ENCODE measurements at places on chromosomes 5 and 9.

DNA sequence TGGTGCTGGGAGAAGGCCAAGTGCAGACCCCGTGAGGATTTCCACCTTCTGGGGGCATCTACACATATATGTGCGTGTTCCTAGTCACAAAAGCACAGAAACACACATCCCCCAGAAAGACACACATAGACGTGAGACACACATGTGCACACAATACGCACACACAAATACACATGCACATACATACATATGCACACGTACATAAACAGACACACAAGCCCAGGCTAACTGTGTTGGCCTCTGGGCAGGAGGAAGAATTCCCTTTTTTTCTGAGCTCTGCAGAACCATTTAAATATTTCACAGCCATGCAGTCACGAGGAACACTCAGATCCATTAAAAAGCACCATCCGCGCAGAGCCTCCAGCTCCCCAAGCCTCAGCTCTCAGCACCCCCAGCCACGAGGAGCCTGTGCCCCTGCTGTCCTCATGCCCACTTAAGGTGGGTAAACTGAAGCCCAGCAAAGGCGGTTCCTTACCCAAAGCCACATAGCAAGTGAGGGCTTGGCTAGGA, 5.3 kb downstream of the NINJ1 start:
- no peak for DNase-seq

GRCh38 chr9:133569891-133570690, 35.6 kb downstream of the ADAMTSL2 start:
- DNase-seq, result no peak

DNA sequence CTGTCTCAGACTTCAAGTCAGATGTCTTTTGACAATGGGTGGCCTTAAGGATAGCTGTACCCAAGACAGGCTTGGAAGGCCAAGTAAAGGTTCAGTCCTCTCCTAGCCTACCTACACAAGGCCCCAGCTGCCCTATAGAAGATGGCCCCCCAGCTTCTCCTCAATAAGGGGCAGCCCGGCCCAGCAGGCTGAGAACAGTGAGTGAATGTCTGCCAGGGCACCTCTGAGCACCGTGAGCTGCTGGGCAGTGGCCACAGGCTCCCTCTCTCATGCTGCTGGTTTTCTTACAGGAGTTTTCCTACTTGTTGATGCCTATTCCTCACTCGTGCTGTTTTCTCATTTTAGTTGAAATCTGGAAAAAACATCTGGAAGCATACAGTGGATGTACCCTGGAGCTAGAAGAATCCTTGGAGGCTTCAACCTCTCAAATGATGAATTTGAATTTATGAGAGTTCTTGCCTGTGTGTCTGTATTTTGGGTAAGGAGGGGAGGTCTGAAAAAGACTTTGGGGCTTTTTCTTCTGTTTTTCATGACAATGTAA, 40.1 kb downstream of the SECISBP2 start:
- no peak for DNase-seq

DNA sequence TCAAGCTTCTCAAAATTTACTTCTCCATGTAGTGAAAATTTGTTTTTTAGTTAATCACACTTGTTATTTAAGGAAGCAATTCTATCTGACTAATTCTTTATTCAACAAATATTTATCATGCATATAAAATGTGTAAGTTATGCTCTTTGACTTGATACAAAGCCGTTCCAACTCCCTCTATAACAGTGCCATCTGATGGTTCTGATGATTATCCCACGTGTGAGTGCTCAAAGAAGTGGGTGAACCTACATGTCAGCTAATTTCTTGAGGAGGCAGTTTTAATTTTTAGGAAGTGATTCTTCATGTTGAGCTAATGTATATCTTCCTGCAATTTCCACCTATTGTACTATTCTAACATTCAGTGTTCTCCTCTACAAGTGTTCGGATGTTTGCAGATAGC, 88.8 kb upstream of the BRINP1 start:
- no peak for DNase-seq

DNA sequence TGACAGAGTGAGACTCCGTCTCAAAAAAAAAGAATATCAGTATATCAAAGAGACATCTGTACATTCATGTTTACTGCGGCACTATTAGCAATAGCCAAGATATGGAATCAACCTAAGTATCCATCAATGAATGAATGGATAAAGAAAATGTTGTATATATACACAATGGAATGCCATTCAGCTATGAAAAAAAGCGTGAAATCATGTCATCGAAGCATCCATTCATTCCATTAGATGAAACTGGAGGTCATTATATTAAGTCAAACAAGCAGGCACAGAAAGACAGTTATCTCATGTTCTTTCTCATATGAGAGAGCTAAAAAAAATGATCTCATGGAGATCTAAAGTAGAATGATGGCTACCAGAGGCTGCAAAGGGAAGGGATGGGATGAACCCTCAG, 180.9 kb upstream of the TLX3 start:
- no peak for DNase-seq

DNA sequence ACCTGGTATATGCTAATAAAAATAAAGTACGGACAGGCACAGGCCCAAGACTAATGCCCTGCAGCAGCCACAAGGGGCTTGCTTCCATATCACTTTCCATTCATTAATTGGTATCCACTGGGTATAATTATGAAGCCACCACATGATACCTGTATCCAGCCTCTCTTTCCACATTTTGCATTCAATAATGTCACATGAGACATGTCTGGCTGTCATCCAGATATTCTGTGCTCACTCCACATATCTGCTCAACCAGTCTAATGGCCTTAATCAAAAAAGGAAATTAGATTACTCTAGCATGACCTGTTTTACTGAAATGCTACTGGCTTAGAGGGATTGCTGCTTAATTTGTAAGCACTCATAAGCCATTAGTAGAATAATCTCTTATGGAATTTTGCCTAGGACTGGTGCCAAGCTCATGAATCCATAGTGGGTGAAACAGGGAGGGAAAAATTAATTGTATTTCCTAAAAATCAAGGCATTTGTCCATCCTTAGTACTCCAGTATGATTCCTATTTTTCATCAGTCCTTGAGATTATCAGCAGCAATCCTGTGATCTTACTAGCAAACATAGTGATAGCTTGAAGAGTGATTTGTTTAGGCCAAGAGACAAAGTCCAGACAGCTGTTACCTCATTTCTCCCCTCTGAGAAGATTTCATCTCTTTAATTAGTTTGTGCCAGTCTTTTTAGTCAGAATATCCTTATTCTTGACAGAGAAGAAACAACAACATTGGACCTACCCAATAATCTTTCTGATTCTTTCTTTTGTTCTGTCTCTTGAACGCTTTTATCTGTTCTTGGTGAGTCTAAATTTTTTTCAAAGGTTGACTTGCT, 119.2 kb upstream of the ABCA1 start:
- no peak for DNase-seq

DNA sequence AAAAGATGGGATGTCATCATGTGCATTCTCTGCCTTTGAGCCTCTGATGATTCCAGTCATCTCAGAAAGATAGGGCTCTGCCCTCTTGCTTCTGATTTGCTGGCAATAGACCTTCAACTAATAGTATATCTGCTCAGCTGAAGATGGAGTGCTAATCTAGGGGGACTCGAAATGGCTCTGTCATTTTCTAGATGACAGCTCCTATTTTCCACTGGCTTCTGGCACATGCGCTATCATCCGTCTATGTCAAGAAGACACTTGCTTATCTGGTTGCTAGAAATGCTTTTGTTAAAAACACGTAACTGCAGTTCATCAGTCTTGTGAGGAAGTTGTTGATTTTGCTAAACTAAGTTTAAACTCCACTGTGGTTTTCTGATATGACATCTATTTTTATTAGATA, 265.5 kb upstream of the ZNF608 start:
- no peak for DNase-seq

DNA sequence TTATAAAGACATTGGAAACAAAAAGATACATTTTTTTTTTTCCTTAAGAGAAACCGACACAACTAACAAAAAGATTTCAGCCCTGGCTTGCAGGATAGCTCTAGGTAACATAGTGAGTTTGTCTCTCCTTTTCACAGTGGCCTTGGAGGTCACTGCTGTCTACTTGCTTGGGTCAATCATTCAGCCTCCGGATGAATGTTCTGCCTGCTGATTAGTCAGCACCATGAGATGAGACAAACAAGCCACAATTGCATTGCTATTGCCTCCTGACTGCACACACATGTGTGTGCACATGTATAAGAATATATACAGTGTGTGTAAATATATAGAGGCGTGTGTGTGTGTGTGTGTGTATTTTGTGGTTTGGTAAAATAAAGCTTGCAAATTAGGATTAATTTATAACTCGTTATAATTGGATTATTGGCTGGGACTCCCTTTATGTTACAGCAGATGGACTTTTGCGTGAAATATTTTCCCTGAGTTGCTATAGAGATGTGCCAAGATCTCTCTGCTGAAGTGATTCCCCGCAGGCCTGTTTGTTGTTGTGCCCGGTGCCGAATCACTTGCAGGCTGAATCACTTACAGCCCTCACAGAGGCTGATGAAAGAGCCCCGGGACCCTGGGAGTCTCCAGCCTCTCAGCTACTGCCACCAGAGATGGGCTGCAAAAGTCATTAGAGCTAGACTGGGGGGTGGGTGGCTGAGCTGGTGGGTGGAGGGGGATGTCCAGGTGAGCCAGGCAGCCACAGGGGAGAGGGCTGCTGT, 161.2 kb downstream of the FGF18 start:
- DNase-seq, result no peak

DNA sequence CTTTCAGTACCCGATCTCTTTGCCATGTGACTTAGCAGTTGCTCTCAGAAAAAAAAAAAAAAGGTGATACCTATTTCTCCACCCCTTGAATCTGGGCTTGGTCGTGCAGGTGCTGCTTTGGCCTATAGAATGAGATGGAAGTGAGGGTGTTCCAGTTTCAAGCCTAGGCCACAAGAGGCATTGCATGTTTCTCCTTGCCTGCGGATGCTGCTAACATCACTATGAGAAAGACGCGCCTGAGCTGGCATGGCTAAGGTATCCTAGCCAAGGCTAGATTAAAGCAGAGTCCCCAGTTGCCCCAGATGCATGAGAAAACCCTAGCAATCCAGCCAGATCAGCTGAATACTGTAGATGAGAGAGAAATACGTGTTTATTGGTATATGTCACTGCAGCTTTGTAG, 14.7 kb upstream of the CSF1R start:
- DNase-seq, result no peak

GRCh38 chr5:172630986-172631385, 10.1 kb upstream of the NEURL1B start:
- no peak for DNase-seq

- no peak for DNase-seq
These were observed 1676.0 kb upstream of the NUDT12 start for GRCh38 chr5:105238561-105238960.

DNA sequence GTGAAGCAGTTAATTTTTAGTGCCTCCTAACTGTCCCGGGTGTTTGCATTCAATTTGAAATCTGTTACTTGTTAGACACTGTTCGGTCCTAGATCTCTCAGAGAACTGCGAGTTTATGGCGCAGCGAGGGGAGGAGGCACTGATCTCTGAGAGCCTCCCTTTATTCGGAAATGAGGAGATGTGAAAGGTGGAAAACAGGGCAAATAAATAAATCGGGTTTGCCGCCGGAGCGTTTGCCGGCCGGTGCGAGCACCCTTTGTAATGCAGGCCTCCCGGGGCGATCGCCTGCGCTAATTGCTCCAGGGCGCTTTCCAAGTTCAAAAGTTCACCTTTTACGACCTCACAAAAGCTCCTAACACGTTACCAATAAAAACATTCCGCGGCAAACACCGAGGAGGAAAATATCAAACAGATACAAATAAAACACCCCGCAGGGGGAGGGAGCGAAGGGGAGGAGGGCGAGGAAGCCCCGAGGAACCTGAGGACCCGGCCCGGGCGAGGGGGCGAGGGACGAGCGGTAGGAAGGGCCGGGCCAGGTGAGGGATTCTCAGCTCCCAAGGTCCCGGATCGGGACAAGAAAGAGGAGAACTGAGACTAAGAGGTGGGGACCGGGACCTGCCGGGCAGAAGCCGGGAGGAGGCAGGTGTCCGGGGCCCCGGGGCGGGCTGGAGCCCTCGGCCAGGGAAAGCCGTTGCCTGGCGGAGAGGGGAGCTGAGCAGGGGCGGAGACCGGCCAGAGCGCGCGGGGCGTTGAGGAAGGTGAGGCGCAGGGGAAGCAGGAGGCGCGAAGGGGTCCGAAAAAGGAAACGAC, 1.4 kb downstream of the NR6A1 start:
- DNase-seq, result no peak

- DNase-seq, result no peak
These were observed 343.4 kb downstream of the ARHGEF28 start for GRCh38 chr5:73969195-73970036.

DNA sequence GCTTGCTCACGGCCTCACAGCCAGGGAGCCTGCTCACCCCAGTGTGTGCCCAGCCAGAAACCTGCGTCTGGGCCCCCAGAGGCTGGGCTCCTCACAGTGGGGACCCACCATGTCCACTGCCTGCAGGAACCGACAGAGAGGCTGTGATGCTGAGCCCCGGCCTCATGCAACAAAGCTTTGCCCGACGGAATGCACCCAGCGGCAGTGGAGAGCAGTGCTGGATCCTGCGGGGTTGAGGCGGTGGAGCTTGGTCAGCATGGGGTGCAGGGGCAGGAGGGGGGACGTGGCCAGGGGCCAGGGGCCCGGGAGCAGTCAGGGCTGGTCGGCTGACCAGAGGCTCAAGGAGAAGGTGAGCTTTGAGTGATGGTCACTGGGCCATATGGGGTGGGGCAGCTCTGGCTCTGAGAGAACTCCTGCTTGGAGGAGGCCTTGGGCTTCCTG, 7.7 kb upstream of the CEP72 start:
- DNase-seq, result no peak

GRCh38 chr5:135993335-135993879, 35.4 kb upstream of the TGFBI start:
- no peak for DNase-seq

- DNase-seq, result no peak
These were observed 1509.7 kb upstream of the WWC1 start for GRCh38 chr5:166781737-166782136.

DNA sequence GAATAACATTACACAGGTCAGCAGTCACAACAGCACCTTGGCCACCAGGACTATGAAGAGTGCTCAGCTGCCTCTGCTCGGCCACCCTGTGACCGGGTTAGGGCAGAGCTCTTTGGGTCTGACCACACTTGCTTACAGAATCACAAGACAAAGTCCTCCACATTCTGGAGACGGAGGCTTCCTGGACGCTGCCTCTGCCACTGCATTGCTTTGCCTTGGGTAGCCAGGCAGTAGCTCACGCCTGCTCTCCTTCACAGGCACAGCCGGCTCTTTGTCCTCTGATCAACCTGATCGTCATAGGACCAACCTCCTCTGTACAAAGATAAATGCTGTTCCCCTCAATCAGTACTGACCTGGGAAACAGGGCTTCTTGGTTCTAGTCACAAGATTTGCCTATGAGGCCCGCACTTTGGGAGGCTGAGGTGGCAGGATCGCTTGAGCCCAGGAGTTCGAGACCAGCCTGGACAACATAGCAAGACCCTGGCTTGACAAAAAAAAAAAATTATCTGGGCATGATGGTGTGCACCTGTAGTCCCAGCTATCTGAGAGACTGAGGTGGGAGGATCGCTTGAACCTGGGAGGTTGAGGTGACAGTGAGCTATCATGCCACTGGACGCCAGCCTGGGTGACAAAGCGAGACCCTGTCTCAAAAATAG, 128.4 kb upstream of the IER5L start:
- DNase-seq, result no peak

DNA sequence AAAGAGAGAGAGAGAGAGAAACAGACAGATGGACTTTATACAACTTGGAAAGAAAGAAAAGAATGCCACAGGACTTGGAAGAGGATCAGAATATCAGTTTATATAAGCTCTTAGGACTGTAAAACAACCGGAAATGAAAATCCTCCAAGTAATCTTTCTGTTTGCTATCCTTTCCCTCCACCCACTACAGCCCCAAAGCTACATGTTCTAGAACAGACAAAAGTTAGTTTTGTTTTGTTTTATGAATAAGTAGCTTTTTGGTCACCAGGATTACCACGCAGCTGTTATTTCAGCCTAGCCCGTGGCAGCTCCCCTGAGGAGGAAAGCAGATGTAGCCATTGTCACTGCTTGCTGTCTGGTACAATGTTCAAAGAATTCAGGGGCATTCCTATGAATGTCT, 66.6 kb downstream of the SH3TC2 start:
- no peak for DNase-seq

Measured in hematopoietic multipotent progenitor cell (in vitro differentiated cells).